ENCODE measurements at places on chromosomes 1 and 21.

- DNase-seq = no peak
These were observed 42.0 kb upstream of the CCDC27 start for GRCh38 chr1:3710251-3710650.

- peak; percentile 42 for DNase-seq
These were observed 92.0 kb downstream of the STUM start for GRCh38 chr1:226640321-226641136.

DNA sequence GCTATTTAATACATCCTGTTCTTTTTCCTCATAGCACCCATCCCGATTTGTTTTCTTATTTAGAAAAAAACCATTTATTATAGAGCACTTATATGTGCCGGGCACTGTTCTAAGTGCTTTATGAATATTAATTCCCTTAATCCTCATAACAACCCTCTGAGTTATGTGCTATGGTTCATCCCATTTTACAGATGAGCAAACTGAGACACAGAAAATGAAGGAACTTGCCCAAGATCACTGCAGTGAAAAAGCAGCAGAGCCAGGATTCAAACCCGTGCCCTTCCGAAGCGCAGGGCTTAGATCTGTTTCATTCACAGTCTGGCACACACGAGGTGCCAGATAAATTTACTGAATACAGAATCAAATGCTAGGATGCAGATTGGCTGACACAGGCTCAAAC is 85.1 kb upstream of the ZC3H12A start:
- DNase-seq = no peak

GRCh38 chr1:174964972-174965361 is 34.8 kb upstream of the CACYBP start:
- no peak for DNase-seq

- no peak for DNase-seq
These were observed 3.6 kb downstream of the PERM1 start for GRCh38 chr1:978069-978834.

DNA sequence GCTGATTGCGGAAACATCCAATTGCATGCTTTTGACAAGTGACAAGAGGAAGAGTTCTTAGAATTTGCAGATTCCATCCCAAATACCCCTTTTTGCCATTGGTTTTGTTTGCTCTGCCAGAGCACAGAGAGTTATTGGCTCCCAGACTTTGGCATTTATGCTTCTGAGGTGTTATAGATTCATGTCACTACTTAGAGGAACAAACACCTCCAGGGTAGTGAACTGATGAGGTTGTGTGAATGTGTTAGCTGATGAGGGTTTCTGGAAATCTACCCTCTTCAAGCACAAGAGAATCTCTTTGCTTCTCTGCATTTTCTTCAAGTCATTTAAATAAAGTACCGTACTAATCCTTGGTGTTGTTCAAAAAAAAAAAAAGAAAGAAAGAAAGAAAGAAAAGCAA is 33.9 kb upstream of the BRINP3 start:
- DNase-seq = no peak

DNA sequence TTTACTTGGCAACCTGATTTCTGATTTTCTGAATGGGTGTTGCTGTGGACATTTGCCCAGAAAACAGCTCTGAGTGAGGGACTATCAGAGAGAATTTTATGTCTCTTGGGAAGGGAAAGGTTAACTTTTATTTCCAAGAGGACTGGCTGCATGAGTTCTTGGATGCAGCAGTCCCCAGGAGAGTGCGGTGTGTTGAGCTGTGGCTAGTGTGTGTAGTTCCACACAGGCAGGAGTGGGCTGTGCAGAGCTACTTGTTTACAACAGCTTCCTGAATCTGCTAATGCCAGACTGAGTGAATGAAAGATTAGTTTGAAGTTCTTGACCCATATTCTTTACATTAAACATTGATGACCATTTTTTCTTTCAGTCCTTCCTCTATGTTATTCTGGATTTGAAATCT is 41.0 kb upstream of the APOBEC4 start:
- DNase-seq = no peak

DNA sequence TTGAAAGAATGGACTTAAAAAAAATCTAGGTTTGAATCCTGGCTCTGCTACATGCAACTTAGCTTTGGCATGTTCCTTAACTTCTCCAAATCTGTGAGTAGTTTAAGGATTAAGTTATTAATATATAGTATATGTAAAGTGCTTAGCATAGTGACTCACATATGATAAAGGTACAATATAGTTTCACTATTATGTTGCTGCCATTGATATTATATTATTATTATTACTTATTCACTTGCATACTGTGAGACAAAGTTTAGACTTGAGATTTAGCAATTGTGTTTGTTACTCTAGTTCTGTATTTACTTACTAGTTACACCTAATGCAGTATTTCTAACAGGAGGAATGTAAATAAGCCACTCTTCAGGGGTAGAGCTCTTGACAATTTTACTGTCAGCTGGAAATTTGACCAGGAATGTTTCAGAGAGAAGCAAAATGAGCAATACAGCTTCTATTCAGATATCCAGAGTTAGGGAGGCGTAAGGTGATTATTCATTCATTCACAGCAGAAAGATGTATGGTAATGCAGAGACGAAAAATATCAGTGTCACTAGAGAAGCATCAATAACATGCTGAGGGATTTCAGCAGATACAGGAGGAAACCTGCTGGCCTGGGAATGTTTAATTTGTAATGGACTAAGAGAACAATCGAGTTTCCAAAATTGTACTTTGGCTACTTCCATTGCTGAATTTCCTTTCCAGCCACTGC is 25.5 kb downstream of the RGS7 start:
- no peak for DNase-seq

DNA sequence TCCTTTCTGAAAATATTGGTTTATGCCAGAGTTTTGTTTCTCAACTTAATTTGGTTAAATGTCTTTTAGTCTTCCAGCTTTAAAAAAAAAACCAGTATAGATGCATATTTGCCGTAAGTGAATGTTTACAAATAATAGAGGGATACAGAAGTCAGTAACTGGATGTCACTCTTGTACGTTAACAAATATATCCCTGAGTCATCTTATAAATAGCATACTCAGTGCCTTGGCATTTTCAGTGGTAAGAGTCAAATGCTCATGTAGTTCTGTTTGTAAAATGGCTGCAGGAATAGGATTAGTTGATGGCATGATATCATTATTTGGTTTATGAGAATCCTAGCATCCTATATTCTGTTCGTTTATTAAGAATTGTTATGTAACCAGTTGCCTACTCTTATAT is 55.4 kb downstream of the SPEN start:
- no peak for DNase-seq

GRCh38 chr1:67559222-67559700 is 125.7 kb upstream of the GADD45A start:
- no peak for DNase-seq

DNA sequence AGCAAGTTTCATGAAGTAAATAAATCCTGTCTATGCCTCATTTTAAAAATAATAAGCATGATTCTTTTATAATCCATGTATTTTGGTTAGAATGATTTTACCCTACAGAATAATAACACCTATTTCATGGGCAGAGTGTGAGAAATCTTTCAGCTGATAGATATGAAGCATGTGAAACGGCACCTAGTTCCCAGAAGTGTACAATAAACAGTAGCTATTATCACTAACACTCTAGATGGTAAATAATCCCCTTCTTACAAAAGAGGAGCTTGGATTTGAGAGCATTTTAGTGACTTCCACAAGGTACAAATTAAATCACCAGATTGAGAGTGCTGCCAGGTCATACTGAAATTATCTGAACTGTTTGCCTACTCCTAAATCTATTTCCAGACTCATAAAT is 95.3 kb upstream of the NRIP1 start:
- DNase-seq = no peak

GRCh38 chr21:31727181-31727580 is 4.7 kb downstream of the SCAF4 start:
- DNase-seq = no peak

- DNase-seq = no peak
These were observed 82.0 kb upstream of the MROH9 start for GRCh38 chr1:170853302-170853701.

DNA sequence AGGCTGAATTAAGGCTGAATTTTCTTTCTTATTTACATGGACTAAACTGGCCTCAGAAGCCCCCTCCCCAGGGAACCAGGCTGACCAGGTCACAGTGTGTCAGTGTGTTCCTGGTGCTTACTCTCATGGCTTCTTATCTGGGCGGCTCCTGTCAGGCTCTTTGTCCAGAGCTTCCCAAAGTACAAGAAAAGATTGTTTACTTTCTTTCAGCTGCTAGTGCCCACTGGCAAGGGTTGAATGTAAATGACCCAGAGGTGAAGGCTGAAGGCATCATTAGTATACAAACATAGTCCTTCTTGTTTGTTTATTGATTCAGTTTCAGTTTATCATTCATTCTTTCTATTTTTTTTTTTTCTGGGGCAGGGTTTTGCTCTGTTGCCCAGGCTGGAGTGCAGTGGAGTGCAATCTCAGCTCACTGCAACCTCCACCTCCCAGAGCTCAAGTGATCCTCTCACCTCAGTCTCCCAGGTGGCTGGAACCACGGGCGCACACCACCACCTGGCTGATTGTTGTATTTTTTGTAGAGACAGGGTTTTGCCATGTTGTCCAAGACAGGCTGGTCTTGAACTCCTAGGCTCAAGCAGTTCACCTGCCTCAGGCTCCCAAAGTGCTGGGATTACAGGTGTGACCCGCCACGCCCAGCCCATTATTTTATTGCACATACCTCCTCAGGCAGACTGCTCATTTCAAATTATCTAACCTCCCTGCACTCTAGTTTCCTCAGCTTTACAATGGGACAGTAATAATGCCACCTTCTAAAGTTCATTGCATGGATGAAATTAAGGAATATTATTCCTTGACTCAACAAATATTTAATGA is 9.8 kb upstream of the KDM4A start:
- no peak for DNase-seq

GRCh38 chr1:230160957-230161771 is 94.1 kb downstream of the GALNT2 start:
- DNase-seq = no peak

GRCh38 chr1:51912881-51913280 is 34.4 kb upstream of the NRDC start:
- DNase-seq = no peak

DNA sequence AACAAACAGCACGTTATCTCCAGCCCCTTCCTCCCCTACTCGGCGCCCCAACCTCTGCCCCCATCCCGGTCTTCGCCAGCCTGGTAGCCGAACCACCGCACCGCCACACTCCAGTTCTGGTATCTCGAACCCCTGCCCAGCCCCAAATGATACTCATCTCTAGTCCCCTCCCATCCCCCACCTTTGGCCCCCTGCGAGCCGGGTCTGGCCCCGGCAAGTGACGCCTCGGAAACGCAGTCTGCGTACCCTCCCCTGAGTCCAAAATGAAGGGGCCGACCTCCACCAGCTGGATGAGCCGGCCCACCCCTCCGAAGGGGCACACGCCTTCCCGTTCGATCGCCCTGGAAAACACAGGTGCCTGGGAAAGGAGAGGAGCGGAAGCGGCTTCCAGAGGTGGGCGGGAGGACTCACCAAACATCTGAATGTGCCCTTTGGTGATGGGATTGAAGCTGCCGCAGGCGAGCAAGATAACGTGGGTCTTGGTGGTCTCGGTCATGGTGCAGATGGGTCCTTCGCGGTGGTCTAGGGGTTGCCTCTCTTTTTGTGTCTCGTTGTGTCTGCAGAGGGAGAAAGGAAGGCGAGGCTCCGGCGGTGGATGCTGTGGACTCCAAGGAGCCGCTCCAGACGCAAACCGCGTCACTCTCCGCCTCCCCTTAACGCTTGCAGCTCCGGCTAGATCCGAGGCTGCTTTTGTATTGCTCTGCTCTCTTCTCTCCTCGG is at the start of gene NMNAT2:
Gene NMNAT2, minus strand, starts transcription at position 609 of the 720 bp plus-strand sequence. Its CDS starts 113 bp downstream, at position 496.
- peak; percentile 47 for DNase-seq

DNA sequence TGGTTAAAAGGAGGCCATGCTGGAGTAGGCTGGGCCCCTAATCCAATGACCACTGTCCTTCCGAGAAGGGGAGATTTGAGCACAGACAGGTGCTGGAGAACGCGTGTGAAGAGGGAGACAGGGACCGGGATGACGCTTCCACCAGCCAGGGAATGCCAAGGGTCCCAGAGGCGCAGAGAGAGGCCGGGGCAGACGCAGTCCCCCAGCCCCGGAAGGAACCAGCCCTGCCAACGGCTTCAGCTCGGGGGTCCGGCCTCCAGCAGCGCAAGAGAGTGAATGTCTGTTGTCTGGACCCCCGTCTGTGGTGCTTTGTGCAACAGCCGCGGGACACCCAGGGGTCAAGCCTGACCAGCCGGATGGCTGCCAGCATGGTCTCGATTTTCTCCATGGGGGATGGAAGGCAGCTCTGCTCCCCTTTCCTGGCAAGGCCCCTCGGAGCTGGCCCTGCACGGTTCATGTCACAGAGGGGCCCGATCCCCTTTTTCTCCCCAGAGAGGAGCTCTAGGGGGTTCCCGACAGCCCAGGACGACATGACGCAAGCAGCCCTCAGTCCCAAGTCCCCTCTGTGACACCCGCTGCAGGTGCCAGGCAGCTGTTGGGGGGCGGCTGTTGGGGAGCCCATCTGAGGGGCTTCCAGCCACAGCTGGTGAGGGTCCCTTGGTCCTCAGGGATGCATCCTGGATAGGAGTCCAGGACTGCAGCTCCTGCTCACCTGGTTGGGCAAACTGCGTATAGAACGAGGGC is 73.5 kb downstream of the SIK1 start:
- no peak for DNase-seq

DNA sequence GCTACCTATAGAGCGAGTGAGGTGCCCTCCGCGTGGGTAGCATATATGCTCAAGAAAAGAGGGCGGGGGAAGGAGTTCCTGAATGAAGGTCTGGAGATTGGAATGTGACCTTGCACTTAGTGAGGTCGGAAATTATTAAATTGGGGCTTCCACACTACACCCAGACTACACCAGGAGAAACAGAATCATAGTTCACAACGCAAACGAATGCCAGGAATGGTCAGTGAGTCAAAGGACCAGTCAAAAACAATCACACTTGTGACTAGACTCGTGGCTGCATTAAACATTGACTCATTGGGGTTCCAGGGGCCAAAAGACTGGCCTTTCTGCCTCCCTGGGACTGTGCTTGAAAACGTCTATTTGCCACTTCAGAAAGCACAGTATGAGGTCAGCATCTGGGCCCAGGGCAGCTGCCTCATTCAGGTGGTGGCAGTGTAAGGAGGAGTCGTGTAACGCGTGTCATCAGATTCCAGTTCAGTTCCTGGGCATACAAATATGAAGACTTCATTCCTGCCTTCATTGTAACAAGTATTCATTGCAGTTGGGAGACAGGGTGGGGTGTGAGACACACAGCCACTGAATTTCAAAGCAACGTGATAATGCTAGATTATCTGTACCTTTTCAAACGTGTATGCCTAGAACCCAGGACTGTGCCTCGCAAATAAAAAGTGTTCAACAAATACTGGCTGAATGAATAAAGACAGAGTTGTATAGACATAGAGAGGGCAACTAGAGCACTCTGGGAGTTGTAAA is at the start of gene YOD1:
Gene YOD1, minus strand, starts transcription at position 18 of the 753 bp plus-strand sequence. CDS start 178 bp downstream, outside the sequence.
- DNase-seq = no peak
